Hepatocyte (in vitro differentiated cells): ENCODE measurements at places on chromosomes 4 and X.

GRCh38 chr4:1598206-1599025 is 85.7 kb downstream of the FAM53A start:
- DNase-seq, result no peak

GRCh38 chr4:67019686-67020437 is 525.4 kb downstream of the CENPC start:
- no peak for DNase-seq

GRCh38 chr4:38949411-38950051 is 81.9 kb downstream of the FAM114A1 start:
- DNase-seq, result no peak

- no peak for DNase-seq
These were observed 149.8 kb downstream of the SPCS3 start for GRCh38 chr4:176469546-176469945.

GRCh38 chrX:30615229-30615628 is 37.7 kb upstream of the TASL start:
- DNase-seq, result no peak
